CD4-positive, alpha-beta T cell treated with Interleukin-21 for 1 hour (primary cell): ENCODE measurements at places on chromosomes 6 and 20.

GRCh38 chr6:5772408-5773120, 234.2 kb downstream of the NRN1 start:
- DNase-seq: no peak

DNA sequence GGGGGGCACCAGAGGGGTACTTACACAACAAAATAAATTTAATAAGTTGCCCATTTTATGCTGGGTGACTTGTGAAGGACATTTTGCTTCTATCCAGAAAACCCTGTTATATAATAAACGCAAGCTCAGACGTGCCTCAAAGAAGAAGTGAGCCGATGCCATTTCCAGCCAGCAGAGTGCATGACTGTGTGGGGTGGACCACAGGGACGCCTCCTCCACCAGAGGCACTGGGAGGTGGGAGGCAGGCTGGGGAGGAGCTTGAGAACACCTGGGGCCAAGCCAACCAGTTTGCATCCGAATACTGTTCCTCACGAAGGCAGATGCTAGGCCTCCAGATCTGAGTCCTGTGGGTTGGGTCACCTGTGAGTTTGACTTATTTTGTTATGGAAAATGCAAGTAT, 363.8 kb downstream of the RNGTT start:
- DNase-seq: no peak

DNA sequence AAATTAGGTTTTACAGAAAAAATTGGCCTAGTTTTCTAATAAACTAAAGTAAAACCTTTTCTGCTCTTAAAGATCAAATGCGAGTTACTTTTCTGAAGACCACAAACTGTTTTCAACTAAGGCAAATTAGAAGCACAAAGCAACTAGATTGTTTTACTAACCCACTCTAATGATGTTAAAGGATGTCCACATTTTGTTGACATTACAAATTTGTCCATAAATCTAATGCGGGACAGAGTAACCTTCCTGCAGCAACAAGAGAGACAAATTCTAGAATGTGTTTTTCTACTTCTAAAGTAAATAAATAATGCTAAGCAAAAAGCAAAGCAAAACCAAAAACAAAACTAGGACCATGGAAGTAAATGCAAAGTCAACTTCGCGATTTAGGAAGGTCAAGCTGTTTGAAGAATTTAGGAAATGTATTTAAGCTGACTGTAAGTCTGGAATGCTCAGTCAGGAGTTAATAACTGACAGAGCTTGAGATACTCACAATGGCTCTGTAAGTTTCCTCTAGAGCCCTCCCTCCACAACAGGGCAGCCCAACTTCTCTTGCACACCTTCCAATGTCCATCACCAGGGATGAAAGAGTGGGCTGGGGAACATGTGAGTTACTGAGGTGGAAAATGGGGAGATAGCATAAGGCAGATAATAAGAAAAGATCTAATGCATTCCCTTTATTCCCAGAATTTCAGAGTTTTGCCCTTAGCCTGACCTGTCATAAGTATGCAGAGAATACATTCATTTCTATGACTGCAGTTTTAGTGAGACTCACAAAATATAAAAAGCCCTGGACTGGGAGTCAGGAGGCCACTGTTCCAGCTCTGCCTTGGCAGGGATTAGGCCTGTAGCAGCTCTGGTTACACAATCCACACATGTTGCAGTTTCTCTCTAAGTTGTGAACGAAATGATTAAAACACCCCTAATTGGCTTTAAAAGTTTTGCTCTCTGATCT, 158.8 kb downstream of the FOXA2 start:
- DNase-seq: no peak

DNA sequence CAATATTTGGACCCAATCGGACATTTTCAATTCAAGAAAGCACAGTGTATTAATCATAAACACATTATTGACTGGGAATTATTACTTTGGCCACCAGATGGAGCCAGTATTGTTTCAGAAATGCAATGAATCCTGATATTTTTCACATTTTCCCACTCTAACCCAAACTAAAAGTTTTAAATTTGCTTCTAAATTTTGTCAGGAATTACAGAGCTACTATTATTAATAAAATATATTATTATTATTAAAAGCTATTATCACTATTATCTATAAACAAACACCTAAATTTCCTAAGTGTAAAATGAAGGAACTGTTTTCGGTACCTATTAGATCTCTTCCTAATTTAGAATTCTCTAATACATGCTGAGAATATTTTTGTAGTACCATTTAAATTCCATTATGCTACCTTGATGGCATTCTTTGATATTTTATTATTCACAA, 245.3 kb downstream of the OGFRL1 start:
- no peak for DNase-seq

DNA sequence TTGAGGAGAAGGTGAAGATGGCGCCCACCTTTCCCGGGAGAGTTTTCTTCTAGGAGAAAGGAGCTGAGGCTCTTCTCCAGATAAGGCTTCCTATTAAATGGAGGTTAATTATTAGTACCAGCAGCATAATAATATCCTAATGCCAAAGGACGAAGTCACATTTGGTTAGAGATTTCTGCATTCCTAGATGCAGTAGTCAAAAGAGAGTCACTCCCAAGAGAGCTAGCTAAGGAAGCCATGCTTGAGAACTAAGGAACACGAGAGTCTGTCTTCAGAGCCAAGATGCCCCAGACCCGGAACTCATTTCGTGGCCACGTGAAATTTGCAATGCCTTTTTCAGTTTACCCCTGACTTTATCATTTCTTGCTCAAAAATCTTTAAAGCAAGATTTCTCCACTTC, 132.7 kb downstream of the TSHZ2 start:
- DNase-seq: no peak

GRCh38 chr20:60937585-60937984, 314.5 kb upstream of the CDH4 start:
- DNase-seq: no peak

DNA sequence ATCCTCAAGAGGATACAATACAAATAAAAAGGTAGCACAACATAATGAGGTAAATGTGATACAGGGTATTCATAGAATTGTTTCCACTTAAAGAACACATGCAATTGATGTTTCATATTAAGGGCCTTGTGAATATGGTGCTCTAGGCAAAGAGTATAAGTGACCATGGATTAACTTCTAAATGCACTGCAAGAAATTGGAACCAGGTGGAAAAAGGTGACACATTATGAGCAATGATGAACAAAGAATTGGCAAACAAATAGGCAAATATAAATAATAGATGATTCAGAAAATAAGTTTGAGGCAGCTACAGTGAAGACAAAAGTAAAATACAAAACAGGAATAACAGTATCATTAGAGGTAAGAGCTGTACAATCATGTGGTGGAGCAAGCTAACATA, 192.0 kb downstream of the GRIK2 start:
- DNase-seq: no peak

GRCh38 chr6:170480050-170480692, 72.9 kb downstream of the PSMB1 start:
- DNase-seq: no peak

DNA sequence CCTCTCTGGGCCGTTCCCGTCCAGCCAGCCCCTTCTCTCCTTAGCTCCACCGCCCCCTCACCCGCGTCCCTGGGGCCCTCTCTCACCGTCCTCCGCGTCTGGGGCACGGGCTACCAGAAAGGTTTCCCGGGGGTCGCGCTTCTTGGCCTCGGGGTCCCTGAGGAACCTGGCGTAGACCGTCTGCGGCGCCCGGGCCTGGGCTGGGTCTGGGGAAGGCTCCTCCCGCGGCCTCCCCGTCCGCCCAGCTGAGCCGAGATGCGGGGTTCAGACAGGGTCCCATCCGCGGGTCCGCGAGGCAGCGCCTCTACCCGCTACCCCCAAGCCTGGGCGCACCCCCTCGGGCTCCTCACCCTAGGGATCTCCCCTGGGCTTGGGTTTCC, 1.1 kb downstream of the TULP1 start:
- DNase-seq: no peak

DNA sequence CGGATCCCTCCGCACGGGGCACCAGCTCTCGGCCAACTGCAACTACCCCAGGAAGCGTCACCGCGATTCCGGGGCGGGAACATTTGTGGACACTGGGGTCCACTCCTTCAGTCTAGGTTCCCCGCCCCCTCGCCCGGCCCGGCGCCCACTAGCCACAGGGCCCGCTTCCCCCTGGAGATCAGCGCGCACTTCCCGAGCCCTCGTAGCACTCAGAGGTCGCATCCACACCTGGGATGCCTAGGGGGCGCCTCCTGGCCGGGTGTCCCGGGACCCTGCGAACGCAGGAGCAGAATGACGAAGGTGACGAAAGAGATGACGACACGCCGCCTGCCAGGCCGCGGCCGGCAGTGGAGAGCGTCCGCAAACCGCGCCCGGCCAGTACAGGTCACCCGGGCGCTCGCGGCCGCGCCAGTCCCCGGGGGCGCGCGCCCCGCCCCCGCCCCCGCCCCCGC, 309 bp upstream of the AIG1 start:
- peak; percentile 87 for DNase-seq

- no peak for DNase-seq
Measured at GRCh38 chr6:108193131-108193530, 27.3 kb downstream of the NR2E1 start.

GRCh38 chr20:49811825-49812506, 662 bp upstream of the SLC9A8 start:
- DNase-seq: no peak

- DNase-seq: no peak
Measured at GRCh38 chr6:66508433-66508832, 801.4 kb upstream of the EYS start.

GRCh38 chr20:40276301-40276700, 412.7 kb downstream of the MAFB start:
- no peak for DNase-seq

GRCh38 chr6:45423111-45423823, 45.5 kb upstream of the SUPT3H start:
- no peak for DNase-seq

DNA sequence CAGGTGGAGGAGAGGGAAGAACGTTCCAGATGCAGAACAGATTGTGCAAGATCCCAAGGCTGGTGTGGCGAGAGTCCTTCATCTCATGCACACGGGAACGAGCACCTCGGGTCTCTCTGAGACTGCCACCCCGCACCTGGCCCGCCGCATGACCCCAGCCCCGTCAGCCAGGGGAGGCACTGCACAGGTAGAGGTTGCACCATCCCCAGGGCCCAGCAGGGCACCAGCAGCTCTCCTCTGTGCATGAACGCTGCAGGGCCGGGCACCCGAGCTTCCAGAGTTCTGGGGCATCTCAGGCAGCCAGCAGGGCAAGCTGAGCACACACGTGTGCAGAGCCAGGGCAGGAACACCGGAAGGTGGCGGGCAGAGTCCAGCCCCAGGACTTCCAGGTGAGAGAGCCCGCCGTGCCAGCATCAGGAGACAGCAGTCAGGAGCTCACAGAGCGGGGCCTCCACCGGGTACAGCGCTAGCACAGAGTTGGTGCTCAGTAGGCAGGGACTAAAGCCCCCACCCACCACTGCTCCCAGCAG, 193.2 kb downstream of the TAF4 start:
- no peak for DNase-seq

- DNase-seq: no peak
Measured at GRCh38 chr20:50054626-50055511, 58.1 kb downstream of the UBE2V1 start.

DNA sequence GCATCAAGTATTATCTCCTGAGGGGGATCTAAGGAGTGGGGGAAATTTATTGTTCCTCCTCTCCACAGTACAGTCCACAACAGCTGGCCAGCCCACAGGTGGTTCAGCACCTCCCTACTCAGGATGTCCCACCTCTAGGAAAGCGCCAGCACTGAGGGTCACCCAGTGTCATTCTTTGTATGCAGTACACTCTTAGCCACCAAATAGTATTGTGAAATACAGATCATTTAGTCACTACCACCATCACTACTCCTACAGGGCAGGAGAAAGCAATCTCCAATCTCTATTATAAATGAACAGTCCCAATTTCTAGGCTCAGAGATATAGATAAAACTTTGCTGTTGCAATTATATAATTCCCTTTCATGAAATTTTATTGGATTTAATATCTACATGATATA, 6.3 kb upstream of the ZNF76 start:
- DNase-seq: no peak

DNA sequence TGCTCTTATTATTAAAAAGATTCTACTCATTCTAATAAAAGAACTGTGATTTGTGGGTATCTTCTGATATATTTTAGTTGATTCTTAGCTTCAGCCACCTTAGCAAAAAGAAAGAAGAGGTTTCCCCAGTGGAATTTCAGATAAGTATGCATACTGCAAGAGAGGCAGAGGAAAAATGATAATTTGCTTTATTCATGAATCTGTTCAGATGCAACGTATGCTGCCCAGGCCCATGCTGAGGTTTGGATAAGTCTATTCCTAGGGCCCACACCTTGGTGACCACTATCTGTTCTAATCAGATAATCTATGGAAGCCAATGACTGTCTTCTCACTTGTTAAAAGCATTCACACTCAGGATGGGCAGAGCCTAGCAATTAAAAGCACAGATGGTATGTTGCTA, 194.0 kb downstream of the HIVEP2 start:
- DNase-seq: no peak

- no peak for DNase-seq
Measured at GRCh38 chr20:35499271-35499670, 30.2 kb downstream of the C20orf173 start.

DNA sequence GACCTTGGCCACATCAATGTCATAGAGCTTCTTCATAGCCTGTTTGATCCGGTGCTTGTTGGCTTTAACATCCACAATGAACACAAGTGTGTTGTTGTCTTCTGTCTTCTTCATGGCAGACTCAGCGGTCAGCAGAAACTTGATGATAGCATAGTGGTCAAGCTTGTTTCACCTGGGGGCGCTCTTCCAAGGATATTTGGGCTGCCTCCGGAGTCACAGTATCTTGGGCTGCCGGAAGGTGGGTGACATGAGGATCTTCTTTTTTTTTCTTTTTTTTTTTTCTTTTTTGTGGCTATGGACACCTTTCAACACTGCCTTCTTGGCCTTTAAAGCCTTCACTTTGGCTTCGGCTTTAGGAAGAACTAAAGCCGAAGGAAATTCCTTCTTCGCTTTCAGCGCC, 244.6 kb downstream of the GJA1 start:
- DNase-seq: no peak

- no peak for DNase-seq
Measured at GRCh38 chr20:46260480-46260879, 47.8 kb downstream of the CDH22 start.

- DNase-seq: no peak
Measured at GRCh38 chr6:100509101-100509500, 44.4 kb upstream of the SIM1 start.
